ENCODE measurements at places on chromosomes 2 and 18.

- DNase-seq, result no peak
Measured at GRCh38 chr2:11154016-11154922, 998 bp upstream of the SLC66A3 start.

DNA sequence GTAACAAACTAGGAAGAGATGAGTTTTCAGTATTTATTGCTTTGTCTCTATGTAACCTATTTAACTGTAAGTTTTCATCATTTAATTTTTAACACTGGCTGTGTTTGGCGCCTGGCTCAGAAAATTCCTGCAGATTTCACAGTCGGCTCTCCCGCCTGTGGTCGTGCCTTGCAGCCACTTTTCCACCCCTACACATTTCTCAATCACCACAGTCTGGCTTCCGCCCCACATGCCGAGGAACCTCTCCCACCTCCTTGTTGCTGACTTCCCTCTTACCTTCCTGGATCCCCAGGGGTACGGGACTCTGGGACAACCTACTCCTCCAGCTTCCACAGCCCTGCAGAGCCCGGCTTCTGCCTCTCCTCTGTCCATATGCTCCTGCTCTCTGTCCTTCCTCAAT is 41.6 kb upstream of the MGAT4A start:
- no peak for DNase-seq

DNA sequence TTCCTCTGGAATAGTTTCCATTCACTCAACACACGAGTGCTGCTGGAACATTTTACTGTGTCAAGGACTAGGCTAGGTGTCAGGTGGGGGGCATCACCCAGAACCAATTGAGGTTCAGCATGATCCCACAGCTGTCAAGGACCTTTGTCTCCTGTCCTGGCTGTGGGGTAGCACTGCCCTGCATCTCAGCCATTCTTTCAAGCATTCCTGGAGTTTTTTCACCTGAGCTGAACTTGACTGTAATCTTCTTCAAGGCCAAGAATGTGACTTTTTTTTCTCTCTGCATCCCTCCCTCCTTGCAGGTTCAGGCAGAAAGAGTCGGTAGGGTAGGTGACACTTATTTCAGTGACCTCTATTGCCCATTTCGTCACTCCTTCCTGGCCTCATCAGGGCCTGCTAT is 3.5 kb downstream of the MAPK4 start:
- no peak for DNase-seq

DNA sequence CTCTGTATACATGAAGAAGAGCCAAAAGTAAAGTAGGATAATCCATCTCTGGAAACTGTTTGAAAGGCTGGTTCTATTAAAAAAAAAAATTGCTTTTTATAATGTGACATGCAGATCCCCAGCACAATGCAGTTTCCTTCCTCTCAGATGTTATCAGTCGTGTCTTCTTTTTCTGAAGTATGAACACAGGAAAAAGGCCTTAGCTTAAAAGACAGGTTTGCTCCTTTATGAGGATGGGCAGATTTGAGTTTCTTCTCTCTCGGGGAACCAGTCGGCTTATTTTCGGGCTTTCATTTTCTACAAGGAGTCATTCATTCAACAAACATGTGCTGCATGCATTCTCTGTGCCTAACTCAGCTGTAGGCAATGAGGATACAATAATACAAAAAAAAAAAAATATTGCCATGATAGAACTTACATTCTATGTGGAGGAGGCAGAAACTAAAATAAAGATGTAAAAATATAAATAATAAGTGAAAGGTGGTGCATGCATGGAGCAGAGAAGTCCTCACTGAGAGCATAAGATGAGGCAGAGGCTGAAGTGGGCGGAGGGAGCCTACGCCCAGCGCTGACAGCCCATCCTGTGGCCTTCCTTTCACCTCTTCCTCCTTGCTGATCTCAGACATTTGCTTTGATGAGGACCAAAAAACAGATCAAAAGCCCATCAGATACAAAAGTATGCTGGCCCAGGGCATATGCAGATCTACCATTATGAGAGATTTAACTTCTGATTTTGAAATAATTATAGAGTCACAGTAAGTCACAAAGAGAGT is at the start of gene CD226:
TSS of gene CD226 (minus strand) at position 513 of the 773 bp plus-strand sequence. CDS start at position 46, 467 bp downstream.
- DNase-seq, result no peak

- DNase-seq, result no peak
Measured at GRCh38 chr2:182020286-182021070, 34.8 kb downstream of the PPP1R1C start.

GRCh38 chr18:35303610-35304009 is 13.6 kb upstream of the ZSCAN30 start:
- no peak for DNase-seq

GRCh38 chr2:176105078-176105729 is 1.9 kb upstream of the HOXD11 start:
- DNase-seq, result no peak

DNA sequence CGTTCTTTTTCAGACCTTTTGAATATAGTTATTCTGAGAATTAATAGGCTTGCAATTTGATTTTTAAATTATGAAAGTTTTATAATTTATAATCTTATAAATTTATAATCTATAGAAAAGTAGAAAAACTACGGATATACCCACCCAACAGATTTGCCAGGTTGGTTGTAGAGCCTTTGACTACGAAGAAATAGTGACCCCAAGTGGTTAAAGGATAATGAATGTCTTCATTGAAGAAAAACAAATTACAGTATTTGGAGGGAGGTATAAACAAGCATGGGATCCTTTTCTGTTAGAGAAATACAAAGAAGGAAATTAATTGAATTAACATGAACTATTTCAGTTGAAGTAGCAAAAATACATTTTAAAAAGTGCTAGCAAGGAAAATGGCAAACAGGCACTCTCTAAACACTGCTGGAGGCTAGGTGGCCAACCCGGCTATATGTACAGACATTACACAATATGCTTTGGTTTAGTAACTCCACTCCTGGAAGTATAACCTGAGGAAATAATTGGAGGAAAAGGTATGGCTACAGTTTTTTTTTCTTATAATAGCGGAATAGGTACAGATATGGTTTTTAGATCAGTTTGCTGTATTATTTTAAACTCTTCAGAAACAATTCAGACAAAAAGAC is 110.9 kb downstream of the MIB1 start:
- DNase-seq, result peak; percentile 46

DNA sequence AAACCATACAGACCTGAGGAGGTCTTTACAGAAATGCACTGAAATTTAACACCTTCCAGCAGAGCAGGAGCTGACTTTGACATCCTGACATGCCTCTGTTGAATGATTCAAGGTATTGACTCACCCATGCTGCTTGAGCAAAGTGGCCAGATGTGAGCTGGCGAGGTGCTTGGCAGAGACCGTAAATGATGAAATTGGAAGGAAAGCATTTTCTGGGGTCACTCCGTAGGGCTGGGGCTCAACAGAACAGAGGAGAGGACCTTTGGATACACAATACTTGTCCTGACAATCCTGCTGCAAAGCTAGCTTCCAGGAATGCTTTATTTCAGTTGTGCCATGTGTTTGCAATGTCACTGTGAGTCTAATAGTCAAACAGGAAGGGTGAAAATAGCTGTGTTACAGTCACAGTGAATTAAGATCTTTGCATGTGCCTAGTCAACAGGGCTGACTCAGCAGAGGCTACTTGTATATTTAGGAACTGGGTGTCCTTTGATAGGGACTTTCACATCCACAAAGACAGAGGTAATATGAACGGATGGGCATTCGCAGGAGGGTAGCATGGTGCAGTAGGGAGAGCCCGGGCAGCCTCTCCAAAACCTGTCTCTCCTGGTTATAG is 31.6 kb upstream of the NCK2 start:
- DNase-seq, result peak; percentile 97

- peak; percentile 87 for DNase-seq
Measured at GRCh38 chr2:11775384-11775783, 29.0 kb downstream of the LPIN1 start.

DNA sequence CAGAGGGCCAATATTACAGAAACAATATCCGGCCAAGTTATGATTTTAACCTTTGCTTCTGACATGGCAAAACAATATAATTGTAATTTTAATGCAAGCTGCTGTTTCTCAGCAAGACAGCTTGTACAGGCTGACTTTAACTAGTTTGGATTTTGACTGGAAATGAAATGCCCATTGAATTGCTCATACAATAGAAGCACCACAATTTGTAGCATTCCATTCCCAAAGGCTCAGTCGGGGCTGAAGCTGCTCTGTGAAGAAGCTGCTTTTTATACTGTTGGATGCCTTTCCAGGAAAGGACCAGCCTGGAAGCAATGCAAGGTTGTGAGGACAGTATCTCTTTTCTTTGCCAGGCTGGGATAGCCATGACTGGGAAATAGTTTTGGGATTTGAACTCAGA is 677.0 kb upstream of the FANCL start:
- DNase-seq, result no peak

DNA sequence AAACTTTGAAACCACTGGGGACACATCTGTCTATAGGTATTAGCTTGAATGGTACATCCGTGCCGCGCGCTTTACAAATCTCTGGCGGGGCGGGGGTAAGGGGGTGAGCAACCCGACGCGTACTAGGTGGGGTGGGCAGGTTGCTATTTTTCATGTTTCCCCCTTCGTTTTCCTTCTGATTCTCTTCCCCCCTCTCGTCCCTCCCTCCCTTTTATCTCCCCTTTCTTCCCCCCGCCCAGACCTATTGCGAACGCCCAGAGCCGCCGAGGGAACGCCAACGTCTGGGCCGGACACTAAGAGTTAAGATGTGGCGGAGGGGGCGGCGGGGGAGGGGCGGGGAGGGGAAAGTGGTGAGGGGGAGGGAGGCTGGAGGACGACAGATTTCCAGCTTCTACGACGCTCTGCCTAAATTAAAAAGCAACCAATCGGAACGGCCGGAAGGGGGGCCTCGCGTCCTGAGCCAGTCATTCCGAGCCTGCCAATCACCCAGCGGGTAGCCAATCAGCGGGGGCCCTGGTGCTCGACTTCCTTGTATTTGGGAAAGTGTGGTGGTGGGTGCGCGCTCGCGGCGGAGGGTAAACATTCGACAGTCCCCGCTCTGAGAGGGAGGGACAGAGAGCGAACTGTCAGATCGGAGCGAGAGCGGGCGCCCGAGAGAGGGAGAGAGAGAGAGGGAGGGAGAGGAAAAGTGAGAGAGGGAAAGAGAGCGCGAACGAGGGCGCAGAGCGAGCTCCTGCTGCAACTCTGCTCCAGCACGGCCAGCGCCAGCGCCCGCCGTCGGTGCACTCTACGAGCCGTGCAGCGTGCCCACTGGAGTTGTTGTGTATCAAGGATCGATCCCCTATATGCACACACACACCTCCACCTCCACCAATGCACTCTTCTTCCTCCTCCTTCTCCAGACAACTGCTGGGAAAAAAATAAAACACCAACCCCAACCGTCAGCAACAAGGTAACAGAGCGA is at the start of gene POU3F3:
TSS of gene POU3F3 (plus strand) at position 582 of the 964 bp plus-strand sequence. CDS start 1,396 bp downstream, outside the sequence.
- DNase-seq, result no peak

GRCh38 chr2:239190361-239190760 is 210.5 kb downstream of the HDAC4 start:
- no peak for DNase-seq

- DNase-seq, result peak; percentile 74
Measured at GRCh38 chr2:35035883-35036282, 1319.7 kb upstream of the CRIM1 start.

- no peak for DNase-seq
Measured at GRCh38 chr2:2561346-2562095, 230.4 kb upstream of the MYT1L start.
